ENCODE measurements at places on chromosomes 11 and 22.
A peak's percentile ranks its signal among the peaks of the same experiment; 100 is the strongest.

DNA sequence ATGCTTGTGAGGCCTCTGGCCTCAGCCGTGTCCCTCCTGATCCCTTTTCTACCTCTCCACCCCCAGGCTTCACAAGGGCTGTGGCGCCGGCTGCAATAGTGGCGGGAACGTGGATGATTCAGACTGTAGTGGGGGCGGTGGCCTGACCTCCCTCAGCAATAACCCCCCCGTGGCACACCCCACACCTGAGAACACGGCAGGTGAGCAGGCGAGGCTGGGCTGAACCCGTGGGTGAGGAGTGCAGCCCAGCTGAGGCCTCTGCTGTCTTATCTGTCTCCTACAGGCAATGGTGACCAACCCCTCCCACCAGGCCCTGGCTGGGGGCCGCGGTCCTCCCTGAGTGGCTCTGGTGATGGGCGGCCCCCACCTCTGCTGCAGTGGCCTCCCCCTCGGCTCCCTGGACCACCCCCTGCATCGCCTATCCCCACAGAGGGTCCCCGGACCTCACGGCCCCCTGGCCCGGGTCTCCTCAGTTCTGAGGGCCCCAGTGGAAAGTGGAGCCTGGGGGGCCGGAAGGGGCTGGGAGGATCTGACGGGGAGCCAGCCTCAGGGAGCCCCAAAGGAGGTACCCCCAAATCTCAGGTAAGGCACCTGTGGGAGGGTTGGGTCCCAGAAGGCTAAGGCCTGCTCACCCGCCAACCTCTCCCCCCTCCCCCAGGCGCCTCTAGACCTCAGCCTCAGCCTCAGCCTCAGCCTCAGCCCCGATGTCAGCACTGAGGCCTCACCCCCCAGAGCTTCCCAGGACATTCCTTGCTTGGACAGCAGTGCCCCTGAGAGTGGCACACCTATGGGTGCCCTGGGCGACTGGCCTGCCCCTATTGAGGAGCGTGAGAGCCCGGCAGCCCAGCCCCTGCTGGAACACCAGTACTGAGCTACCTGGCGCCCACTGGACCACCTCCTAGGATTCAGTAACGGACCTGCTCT, 1.5 kb upstream of the SIPA1 start:
- DNase-seq, result peak; percentile 63

DNA sequence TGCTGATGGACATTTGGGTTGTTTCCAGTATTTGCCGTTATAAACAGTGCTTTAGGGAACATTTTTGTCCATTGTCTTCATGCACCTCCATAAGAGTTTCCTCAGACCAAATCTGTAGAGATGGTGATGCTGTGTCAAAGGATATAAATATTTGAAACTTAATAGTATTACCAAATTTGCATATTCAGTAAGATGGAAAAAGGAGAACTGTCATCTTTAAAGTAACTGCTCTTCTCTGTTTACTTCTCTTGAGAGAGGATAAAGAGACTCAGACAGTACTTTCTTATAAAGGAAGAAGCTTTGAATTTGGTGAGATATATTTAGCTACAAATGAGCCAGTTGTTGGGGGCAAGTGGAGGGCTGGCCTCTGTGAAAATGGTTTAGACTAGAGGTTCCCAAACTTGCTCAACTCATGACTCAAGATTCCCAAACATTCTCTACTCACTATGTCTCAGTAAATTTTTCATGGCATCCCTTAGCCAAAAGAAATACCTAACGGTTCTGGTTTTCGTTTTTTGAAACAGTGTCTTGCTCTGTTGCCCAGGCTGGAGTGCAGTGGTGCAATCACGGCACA, 26.2 kb downstream of the SHISA8 start:
- DNase-seq, result no peak

GRCh38 chr11:93519179-93519578, 24.0 kb downstream of the SMCO4 start:
- DNase-seq, result no peak

- DNase-seq, result no peak
These were observed 27.3 kb upstream of the L3MBTL2 start for GRCh38 chr22:41177622-41178424.

DNA sequence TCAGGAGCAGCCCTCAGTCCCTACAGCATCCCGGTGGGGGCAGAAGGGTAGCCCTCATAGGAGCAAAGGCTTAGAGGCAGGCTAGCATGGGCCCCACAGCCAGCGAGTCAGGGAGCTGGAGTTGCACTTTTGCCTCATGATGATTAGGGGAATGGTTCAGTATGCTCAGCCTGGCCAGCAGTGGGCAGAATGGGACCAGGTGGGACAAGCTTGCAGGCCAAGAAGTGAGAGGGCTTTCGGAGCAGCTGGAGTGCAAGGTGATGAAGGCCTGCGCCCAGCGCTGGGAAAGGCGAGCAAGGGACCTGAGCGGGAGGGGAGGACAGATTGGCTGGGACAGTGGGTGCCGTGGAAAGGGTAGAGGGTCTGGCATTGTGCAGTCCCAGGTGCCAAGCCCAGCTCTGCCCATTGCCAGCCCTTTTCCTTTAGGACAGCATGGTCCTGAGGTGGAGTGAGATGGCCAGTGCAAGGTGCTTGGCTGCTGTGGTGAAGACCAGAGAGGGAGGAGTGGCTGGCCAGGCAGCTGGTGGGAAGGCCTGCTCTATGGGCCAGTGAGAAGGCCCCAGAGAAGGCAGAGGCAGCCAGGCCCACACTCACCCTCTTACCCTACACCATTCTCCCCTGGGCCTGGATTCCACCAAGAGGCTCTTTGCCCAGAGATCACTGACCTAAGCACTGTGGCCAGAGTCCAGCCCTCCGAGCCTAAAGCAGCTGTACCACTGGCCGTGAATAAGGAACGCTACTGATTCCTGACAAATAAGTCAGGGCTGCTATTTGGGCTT, 47.9 kb upstream of the SUSD2 start:
- DNase-seq, result peak; percentile 75

GRCh38 chr22:24117942-24118341, 63.3 kb upstream of the SUSD2 start:
- DNase-seq, result no peak

Data from right cardiac atrium (tissue), 5 donors.